ENCODE measurements at places on chromosomes 2 and 18.

DNA sequence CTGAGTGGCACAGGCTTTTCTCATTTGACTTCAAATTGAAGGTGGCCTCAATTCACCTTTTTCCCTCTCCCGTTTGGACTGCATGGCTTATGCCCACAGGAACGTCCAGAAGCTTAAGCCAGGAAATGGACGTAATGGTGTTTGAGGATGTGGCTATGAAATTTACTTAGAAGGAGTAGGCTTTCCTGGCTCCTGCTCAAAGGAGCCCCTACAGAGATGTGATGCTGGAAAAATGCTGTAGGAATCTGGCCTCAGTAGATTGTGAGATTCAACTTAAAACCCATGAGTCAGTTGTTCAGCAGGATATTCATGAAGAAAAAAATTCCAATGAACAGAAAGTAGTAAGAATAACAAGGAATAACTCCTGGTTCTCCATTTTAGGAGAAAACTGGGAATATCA lies 129.0 kb downstream of the ICOS start:
- DNase-seq: no peak

- peak; percentile 7 for DNase-seq
These were observed 1183.2 kb upstream of the ACVR2A start for GRCh38 chr2:146661473-146662096.

DNA sequence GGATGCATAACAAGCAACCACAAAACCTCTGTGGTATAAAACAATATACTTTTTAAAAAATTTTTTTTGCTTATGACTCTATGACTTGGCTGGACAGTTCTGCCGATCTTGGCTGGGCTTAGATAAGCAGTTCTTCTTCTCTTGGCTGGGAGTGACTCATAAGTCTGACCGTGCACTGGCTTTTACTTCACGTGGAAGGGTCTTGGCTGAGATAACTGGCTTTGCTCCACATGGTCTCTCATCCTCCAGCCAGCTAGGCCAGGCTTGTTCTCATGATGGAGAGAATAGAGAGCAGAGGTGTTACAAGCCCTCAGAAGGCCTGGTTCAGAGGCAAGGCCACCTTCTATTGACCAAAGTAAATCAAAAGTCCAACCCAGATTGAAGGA lies 178.9 kb upstream of the SERPINE2 start:
- DNase-seq: no peak

DNA sequence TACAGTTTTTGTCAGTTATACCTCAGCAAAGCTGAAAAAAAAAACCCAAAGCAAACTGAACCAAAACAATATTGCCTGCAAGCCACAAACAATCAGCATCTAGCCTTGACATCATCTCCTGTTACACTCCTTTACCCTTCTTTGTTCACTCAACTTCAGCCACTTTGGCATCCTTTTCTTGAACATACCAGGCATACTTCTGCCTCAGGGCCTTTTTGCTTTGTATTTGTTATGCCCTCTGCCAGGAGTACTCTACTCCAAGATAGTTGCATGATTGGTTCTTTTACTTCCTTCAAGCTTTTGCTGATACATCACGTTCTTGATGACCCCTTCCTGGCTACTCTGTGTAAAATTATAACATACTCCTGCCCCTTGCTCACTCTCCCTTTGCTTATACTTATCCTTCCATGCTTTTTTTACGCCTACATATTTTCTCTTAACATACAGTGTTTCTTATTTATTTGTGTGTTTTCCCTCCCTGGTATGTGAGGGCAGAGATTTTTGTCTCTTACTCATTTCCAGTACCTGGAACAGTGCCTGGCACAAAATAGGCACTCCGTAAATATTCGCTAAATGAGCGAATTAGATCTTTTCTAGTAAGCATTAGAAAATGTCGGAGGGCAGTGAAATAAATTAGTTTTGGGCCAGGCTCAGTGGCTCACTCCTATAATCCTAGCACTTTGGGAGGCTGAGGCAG lies 12.7 kb downstream of the ABI2 start:
- peak; percentile 55 for DNase-seq

DNA sequence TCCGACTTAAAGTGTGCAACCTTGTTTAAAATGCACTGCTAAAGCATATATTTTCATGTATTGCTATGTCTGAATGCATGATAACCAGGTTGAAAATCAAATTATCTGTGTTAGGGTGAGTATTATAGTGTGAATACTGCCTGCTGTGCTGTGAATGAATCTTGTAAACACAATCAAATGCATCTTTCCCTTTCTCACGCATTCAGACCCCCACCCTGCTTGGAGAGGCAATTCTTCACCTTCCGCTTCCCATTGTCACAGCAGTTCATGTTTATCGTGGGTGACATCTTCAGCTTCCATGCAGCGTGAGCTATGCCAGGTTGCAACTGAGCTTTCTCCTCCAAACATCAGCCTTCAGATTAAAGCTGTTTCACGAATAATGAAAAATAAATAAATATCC lies 418.0 kb downstream of the MEIS1 start:
- no peak for DNase-seq

DNA sequence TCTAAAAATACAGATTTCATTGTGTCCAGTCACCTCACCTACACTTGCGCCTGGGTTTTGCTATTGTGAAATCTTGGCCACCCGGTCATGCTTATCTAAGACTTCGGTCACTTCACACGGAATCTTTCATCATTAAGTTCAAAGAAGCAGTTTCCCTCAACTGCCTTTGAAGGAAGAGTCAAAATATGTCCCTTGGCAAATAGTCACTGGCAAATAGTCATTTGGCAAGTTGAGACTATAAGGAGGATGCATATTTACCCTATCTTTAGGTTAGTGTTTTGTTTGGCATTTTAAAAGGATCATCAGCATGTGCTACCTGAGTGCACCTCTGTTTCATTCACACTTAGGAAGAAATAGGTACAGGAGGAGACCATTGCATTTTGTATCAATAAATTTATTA lies 95.9 kb downstream of the FEZ2 start:
- DNase-seq: no peak

GRCh38 chr2:78245394-78246135 lies 723.4 kb upstream of the LRRTM4 start:
- DNase-seq: no peak

GRCh38 chr2:110713513-110714362 lies 18.6 kb upstream of the ACOXL start:
- no peak for DNase-seq

DNA sequence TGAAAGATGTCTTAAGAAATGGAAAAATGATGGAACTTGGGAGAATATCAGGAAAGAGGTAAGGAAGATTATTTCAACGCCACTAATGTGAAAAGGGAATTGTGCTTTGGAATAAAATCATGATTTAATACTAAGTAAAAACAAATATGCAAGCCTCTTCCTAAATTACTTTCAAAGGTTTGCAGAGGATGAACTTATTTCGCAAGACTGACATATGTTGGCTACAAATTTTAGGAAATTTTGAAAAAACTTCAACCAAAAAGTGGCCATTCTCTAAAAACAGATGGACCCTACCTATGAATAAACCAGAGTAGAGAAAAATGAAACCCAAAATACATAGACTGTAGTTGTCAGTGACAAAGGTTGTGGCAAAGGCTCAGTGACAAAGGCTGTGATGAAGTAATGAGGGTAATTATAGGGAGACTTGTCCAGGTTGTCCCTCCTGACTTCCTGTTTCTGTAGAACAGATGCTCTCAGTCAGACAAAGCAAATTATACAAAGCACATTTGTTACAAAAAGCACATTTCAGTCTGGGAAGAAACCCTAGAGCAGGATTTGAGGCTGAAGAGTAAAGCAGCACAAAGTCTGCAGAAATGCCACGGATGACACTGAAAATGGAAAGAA lies 39.5 kb downstream of the SFT2D3 start:
- no peak for DNase-seq

- DNase-seq: no peak
These were observed 43.8 kb downstream of the GBX2 start for GRCh38 chr2:236124182-236124893.

DNA sequence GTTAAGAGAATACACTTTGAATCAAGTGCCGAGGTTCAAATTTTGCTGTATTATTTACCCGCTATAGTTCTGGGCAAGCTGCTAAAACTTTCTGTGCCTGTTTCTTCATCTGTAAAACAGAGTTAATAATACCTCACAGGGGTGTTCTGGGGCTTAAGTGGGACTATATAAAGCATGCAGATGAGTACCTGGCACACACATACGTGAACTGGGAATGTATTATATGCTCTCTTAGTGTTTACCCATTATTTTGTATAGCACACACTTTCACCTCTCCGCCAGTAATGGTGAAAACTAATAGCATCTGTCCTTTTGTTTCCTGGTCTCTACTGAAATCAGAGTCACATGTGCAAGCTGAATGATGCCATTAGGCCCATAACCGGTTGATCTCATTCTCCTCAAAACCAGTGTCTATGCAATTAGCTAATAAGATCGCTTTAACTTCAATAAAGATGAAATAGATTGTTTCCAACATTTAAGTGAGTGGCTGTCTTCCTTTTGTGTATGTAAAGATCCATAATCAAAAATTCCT lies 3.8 kb upstream of the CDKL4 start:
- no peak for DNase-seq

DNA sequence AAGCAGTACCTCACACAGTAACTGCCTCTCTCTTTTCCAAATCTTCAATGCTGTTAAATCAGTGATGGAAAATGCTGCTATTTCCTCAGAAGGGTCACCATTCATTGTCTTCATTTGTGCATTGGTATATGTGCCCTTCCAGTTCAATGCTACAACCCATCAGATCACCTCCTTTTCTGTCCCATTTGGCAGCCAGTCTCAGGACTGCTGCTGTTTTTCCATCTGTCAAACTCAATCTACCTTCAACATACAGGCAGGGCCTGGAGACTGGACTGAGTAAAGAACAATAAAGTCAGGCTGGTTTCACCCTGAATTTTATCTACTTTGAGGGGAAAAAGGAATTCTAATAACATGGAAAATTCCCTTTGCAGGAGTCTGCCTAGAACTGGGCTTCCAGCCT lies 17.9 kb downstream of the ZNF385B start:
- no peak for DNase-seq

DNA sequence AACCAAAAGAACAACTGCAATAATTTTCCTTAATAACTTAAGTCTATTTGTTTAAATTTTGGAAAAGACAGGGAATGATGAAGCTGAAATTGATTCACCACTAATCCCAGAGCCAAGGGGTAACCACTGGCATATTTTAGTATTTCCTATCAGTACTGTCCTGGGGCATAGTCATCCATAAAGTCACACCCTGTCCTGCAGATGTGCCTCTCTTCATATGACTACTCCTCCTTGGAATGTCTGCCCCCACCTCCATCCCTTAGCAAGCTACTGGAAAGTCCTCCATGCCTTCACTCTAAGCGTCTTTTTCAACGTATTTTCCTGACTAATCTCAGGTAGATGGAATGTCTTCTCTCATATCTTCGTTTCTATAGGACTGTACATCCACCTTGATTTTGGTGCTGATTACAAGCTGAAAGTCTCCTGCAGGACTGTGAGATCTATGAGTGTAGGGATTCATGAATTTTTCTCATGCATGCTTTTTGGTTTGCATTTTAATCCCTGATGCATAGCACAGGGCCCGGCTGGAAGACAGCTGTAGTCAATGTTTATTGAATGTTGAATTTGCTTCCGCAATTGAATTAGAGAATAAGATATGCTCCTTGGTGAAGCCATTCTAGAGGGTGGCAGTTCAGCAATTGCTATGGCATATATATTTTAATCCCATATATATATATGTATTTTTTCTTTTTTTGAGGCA lies 85.6 kb downstream of the MOGAT1 start:
- peak; percentile 80 for DNase-seq

DNA sequence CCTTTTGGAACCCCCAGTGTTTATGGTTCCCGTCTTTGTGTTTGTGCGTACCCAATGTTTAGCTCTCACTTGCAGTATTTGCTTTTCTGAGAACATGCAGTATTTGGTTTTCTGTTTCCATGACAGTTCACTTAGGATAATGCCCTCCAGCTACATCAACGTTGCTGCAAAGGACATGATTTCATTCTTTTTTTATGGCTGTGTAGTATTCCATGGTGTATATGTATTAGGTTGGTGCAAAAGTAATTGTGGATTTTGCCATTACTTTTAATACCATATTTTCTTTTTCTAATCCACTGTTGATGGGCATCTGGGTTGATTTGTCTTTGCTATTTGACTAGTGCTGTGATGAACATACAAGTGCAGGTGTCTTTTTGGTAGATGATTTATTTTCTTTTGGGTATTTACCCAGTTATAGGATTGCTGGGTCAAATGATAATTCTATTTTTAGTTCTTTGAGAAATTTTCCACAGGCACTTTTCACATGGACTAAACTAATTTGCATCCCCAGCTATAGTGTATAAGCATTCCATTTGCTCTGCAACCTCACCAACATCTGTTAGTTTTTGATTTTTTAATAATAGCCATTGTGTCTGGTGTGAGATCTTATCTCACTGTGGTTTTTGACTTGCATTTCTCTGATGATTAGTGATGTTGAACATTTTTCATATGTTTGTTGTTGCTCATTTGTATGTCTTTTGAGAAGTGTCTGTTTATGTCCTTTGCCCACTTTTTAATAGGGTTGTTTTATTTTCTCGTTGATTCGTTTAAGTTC lies 63.6 kb downstream of the CERS6 start:
- no peak for DNase-seq

GRCh38 chr2:38590053-38590452 lies 12.7 kb downstream of the HNRNPLL start:
- DNase-seq: no peak

All from HTR-8/SVneo (cell line).